ENCODE measurements at places on chromosomes 6 and 20.
A peak's percentile ranks its signal among the peaks of the same experiment; 100 is the strongest.

- H3K36me3 ChIP-seq: no peaks in the 10 kb centered on the region
- H3K4me1 ChIP-seq: no peaks in the 10 kb centered on the region
- no peak overlapping the region for H3K4me3 ChIP-seq
- no peak overlapping the region for H3K27ac ChIP-seq
- H3K27me3 ChIP-seq: no peaks in the 10 kb centered on the region
- DNase-seq: no peak
Observed at GRCh38 chr6:47922391-47922790, 140.6 kb downstream of the OPN5 start.

- no peak overlapping the region for H3K27ac ChIP-seq
- no peaks in the 10 kb centered on the region for H3K27me3 ChIP-seq
- DNase-seq: no peak
- peaks cover 5% of the 10 kb centered on the region for H3K36me3 ChIP-seq
Observed at GRCh38 chr20:496126-496696, 33.9 kb upstream of the TBC1D20 start.

- peaks cover 50% of the 10 kb centered on the region for H3K4me1 ChIP-seq
- H3K4me3 ChIP-seq: peak overlapping the region; percentile 98
- peaks cover 3% of the 10 kb centered on the region for H3K36me3 ChIP-seq
- no peaks in the 10 kb centered on the region for H3K27me3 ChIP-seq
- peak overlapping the region; percentile 75 for H3K27ac ChIP-seq
Observed at GRCh38 chr6:142945446-142946180, 637 bp upstream of the HIVEP2 start.

DNA sequence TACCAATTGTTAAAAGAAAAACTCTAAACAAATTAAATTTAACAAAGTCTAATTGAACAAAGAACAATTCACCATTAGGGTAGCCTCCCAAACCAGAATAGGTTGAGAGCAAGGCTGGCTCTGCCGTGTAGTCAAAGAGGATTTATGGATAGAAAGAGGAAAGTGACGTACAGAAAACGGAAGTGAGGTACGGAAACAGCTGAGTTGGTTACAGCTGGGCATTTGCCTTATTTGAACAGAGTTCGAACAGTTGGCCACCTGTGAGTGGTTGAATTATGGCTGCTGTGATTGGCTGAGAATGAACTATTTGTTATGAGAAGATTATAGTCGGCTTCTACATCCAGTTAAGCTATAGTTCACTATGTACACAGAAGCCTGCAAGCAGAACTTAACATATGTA, 18.5 kb upstream of the ISM1 start:
- H3K4me1 ChIP-seq: peaks cover 4% of the 10 kb centered on the region
- no peak for DNase-seq
- no peak overlapping the region for H3K27ac ChIP-seq
- H3K4me3 ChIP-seq: no peak overlapping the region
- H3K27me3 ChIP-seq: no peaks in the 10 kb centered on the region
- no peaks in the 10 kb centered on the region for H3K36me3 ChIP-seq

DNA sequence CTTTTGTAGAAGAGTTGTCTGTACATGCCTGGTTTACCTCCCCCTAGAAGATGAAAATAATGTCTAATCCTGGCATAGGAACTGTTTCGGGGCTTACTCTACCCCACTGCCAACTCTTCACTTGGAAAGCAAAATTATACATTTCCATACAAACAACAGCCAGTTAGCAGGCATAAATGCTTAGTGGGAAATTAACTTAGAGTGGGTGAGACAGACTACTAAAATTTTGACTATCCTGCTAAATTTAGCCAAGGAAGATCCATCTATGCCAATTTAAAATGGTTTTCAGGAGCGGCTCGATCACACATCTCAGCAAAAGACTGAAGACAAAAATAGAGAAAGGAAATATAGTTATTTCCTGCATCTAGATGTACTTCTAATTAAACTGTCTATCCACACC, 221.2 kb downstream of the TPBG start:
- no peak overlapping the region for H3K4me3 ChIP-seq
- H3K27ac ChIP-seq: no peak overlapping the region
- no peak for DNase-seq
- H3K4me1 ChIP-seq: no peaks in the 10 kb centered on the region

DNA sequence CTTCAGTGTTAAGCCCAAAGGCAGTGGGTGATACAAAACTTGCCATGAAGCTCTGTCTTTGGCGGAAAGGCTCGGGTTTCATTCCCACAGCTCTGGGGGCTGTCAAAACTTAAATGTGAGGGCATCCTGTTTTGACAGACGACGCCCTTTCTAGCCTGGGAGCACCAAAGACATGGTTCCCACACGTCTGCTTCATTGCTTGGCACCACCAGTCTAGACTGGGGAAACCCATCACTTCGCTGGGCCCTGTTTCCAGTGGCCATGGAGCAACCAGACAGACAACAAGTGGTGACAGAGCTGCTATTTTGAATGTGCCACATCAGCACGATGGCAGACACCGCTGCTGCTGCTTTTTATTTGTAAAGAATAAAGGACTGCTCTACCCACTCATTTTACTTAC, 127.5 kb downstream of the SASH1 start:
- no peak overlapping the region for H3K27ac ChIP-seq
- no peaks in the 10 kb centered on the region for H3K36me3 ChIP-seq
- H3K4me1 ChIP-seq: no peaks in the 10 kb centered on the region

DNA sequence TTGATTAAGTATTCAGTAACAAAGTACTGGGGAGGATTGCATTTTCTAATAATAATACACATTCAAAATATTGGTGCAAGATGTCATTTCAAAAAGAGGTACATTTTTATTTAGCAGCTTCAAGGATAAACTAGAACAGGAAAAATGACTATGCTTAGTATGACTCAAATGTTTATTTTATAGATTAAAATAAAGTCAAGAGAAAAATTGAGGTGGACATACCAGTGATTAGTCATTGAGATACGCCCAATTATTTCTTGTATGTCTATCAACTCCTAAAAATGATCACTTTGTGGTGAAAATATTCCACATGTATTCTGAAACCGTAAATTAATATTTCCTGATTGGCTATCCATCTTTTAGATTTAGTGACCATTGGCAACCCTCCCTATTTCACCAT, 96.7 kb downstream of the PHF3 start:
- no peak for DNase-seq
- peaks cover 7% of the 10 kb centered on the region for H3K36me3 ChIP-seq
- no peaks in the 10 kb centered on the region for H3K4me1 ChIP-seq

DNA sequence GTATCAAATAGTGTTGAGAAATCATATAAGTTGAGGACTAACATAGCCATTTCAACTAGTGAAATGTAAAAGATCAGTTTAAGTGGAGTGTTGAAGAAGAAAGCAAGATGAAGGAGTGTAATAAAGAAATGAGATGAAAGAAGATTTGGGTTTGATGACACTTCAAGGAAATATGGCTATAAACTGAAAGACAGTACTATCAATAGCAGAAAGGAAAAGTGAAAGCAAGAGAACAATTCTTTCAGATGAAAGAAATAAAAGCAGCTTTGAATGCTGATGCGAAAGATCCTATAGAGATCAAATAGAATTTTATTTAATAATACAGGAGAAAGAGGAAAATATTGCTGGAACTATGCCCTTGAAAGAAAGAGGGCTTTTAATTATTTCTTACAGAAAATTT, 92.8 kb upstream of the PRSS16 start:
- H3K4me3 ChIP-seq: peak overlapping the region; percentile 67
- DNase-seq: no peak

DNA sequence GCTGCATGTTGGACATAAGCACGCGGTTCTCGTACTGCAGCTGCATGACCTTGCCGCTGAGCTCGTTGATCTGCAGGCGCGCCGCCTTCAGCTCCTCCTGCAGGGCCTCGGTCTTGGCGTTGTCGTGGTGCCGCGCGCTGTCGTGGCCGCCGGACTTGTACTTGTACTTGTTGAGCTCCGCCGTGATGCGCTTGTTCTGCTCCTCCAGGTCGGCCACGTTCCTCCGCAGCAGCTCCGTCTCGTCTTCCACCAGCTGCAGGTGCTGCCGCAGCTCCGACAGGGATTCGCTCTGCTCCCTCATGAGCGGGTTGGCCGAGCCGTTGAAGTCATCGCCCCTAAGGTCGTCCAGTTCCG, 16.6 kb upstream of the KIAA0408 start:
- DNase-seq: no peak
- H3K36me3 ChIP-seq: peaks cover 10% of the 10 kb centered on the region
- no peak overlapping the region for H3K27ac ChIP-seq

DNA sequence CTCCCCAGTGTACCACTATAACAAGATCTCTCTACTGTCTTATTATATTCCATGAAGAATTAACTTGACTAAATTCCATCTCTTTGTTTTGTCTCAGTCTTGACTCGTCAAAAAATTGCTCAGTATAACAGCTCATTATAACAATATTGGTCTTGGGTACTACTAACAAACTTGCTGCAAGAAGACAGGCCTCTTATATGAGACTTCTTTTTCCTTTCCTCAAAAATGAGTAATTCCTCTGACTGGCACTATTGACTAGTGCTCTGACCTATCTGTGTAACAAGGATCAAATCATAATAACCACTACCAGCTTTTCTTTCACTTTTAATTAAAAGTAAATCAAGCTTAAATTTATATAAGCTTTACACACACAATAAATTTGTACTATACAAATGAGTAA, 91.3 kb upstream of the THEMIS start:
- no peaks in the 10 kb centered on the region for H3K36me3 ChIP-seq
- no peaks in the 10 kb centered on the region for H3K27me3 ChIP-seq
- H3K27ac ChIP-seq: peak overlapping the region; percentile 95
- peak overlapping the region; percentile 88 for H3K4me3 ChIP-seq
- DNase-seq: no peak

DNA sequence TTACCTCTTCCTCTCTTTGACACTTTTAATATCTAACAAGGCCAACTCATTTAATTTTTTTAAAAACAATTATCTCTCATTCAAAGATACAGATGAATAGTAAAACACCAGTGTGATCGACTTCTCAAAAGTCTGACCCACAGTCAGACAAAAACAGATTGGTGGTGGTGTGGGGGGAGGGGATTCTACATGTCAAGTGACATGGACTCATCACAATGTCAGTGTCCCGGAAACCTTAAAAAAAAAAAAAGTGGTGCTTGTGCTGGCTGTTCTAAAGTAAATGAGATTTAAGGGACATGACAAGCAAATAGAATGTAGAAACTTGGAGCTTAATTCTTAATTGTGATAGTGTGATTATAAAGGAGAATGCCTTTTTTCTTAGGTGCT, 16.3 kb upstream of the RFPL4B start:
- peaks cover 29% of the 10 kb centered on the region for H3K27me3 ChIP-seq
- H3K36me3 ChIP-seq: peaks cover 2% of the 10 kb centered on the region
- no peak overlapping the region for H3K27ac ChIP-seq
- DNase-seq: no peak

DNA sequence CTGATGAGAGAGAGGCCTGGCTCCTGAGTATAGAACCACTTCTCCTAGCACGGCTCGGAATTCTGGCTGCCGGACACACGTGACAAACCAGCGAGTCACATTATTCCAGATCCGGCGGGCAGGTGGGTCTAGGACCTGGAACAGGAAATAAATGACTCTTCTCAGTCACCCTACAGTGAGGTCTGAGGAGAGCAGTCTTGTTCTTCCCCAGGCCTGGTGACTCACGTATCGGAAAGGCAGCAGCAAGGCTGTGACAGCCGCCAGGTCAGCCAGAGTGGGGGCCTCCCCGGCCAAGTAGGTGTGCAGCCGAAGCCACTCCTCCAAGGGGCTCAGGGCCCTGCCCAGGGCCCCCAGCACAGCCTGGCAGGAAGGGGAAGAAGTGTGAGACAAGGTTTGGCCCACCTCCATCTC, 2.8 kb downstream of the VARS1 start:
- peaks cover 53% of the 10 kb centered on the region for H3K4me1 ChIP-seq
- H3K4me3 ChIP-seq: peak overlapping the region; percentile 98
- H3K27me3 ChIP-seq: no peaks in the 10 kb centered on the region

- no peak overlapping the region for H3K27ac ChIP-seq
- no peaks in the 10 kb centered on the region for H3K27me3 ChIP-seq
- H3K36me3 ChIP-seq: no peaks in the 10 kb centered on the region
- no peak for DNase-seq
Observed at GRCh38 chr20:25486377-25486776, 78.9 kb downstream of the GINS1 start.

DNA sequence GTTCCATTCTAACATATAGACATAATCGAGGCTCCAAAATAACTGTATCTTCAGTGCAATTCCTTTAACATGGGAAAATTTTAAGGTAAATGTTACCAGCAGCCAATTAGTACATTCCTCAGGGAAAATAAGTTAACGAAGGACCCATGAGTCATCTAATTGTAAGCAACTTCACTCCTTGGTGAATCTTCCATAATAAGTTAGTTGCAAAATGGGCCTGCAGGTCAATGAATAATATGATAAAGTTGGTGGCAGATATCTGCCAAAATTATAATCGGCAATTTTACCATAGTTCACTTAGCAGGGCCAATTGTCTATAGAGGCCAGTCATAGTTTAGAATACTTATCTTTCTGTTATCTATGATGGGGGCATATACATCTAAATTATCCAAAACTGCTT, 42.3 kb downstream of the QRSL1 start:
- no peak overlapping the region for H3K27ac ChIP-seq
- H3K4me3 ChIP-seq: no peak overlapping the region
- H3K36me3 ChIP-seq: no peaks in the 10 kb centered on the region
- DNase-seq: no peak
- H3K27me3 ChIP-seq: no peaks in the 10 kb centered on the region

GRCh38 chr6:36642913-36643817, 35.3 kb upstream of the CDKN1A start:
- H3K36me3 ChIP-seq: no peaks in the 10 kb centered on the region
- no peak overlapping the region for H3K4me3 ChIP-seq
- H3K4me1 ChIP-seq: no peaks in the 10 kb centered on the region
- no peaks in the 10 kb centered on the region for H3K27me3 ChIP-seq

DNA sequence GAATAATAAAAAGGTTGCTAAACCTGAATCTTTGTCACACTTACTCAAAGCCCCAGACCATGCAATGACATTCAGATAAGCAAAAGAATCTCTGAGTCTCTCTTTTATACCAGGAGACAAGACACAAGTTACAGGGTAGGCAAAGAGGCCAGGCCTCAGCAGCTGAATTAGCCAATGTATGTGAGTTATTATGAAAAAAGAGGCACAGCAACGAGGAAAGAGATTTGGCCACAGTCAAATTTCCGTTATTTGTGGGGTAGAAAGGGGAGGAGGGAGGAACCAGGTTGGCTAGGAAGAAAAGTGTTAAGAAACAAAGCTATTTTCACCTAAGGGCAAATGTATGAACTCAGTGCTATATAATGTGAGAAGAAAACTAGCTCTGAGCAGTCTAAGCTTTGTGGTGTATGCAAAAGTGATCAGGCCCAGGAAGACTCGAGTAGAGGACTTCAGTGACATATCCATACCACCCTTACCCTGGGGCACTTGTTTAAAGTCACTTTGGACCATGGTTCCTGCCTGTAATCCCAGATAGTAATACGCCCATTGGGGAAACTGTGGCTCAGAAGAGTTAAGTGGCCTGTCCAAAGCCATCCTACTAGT, 19.1 kb downstream of the IPCEF1 start:
- no peak for DNase-seq
- H3K36me3 ChIP-seq: no peaks in the 10 kb centered on the region
- H3K27me3 ChIP-seq: peaks cover 5% of the 10 kb centered on the region
- H3K4me3 ChIP-seq: no peak overlapping the region

DNA sequence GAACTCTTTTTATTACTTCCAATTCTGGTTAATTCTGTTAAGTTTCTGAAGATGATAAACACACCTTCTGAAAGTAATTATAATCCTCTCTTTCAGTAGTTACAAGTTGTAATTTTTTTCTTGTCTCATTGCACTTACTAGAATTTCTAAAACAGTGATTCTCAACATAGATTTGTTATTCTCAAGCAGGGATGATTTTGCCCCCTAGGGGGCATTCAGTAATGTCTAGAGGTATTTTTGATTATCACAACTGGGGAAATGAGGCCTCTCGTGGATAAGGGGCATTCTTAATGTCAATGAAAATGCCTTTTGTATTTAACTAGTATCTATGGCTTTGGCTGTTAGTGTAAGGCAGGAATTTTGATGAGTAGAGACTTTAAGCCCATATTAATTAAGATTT, 39.4 kb upstream of the MAFB start:
- DNase-seq: no peak
- no peak overlapping the region for H3K27ac ChIP-seq
- no peaks in the 10 kb centered on the region for H3K4me1 ChIP-seq
- H3K36me3 ChIP-seq: no peaks in the 10 kb centered on the region
- no peak overlapping the region for H3K4me3 ChIP-seq
